ENCODE measurements at places on chromosomes 12 and 14.

GRCh38 chr12:31516702-31517101, 74.2 kb downstream of the DENND5B start:
- DNase-seq = no peak

DNA sequence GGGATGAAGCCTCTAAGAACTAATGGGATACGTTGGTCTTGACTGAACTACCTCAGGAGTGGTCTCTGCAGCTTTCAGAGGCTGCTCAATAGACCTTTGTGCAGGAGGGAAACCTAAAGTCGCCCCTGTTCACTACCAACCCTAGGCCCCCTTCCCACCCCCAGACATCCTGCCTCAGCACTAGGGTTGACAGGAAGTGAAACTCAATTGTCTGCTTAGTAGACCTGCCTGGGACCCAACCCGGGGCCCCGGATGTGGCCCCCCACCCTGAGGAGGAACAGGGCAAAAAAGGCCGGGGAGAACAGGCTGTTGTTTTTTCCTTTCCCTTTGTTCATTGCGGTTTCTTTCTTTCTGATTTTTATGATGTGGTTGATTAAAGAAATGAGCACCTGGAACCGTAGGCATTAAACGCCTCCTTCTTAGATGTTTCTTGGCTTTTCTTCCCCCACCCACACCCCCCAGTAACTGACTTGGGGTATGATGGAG, 1.6 kb upstream of the DGKA start:
- DNase-seq = no peak

GRCh38 chr14:64598404-64598803, 48.6 kb downstream of the PPP1R36 start:
- no peak for DNase-seq

- DNase-seq = no peak
These were observed 3.9 kb downstream of the GPHN start for GRCh38 chr14:66511849-66512248.

GRCh38 chr12:8031872-8032241, 659 bp upstream of the FOXJ2 start:
- DNase-seq = no peak

Measured in HS-5 (cell line).